ENCODE measurements at places on chromosomes 5 and 9.

DNA sequence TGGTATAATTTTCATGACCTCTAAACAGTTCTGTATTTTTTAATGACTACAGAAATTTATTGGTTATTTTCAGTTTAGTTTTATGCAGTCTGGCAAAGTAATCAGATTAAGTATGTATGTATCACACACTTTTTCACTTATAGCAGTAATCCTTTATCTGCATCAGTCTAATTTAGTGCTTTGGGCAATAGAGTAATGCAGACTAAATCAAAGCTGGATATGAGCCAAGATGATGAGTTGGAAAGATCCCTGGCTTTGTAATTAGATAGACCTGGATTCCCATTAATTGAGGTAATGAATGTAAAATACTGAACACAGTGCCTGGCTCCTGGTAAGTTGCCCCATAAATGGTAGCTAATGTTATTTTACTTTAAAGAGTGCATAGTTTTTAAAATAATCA is 215.4 kb upstream of the TLX3 start:
- DNase-seq: no peak

DNA sequence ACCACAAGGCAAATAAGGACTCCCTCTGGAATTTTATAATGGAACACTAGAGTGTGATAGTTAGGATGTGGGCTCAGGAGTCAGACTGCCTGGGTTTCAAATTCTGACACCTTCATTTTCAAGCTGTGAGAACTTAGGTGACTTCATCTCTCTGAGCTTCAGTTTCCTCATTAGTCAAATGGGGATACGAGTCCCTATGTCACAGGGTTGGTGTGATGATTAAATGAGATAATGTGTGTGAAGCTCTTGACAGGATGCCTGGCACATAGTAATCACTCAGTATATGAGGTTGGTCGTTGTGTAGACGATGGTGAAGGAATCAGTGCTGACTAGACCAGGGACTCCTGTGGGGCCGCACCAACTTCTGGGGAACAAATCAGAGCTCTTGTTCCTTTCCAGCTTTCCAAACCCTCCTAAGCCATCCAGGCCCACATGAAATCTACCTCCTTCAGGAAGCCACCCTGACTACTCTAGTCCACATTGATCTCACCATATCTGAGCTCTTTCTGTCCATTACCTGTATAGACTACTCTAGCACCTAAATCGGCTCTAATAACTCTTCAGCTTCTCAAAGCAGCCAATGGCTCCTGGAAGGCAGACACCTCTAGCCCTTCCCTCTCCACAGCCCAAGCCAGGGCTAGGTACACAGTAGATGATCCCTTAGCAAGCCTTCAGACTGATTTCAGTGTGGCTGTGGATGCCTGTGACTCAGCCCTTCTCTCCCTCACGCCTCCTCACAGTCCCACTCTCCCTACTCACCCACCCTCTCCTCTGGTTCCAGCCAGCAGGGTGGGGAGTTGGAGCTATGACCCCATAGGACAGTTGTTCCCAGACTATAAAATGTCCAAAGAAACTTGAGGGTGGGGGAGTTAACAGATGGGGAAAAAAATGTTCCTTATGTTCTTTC is 2.5 kb upstream of the TCF7 start:
- DNase-seq: no peak

- DNase-seq: no peak
Observed at GRCh38 chr5:170254056-170254455, 21.3 kb downstream of the C5orf58 start.

GRCh38 chr5:56803894-56804293 is 11.5 kb upstream of the MAP3K1 start:
- no peak for DNase-seq

- no peak for DNase-seq
Observed at GRCh38 chr5:111976705-111977435, 219.9 kb upstream of the NREP start.

- DNase-seq: no peak
Observed at GRCh38 chr9:29751226-29751625, 2177.9 kb upstream of the C9orf72 start.

GRCh38 chr9:99303177-99303576 is 81.1 kb downstream of the SEC61B start:
- DNase-seq: no peak

DNA sequence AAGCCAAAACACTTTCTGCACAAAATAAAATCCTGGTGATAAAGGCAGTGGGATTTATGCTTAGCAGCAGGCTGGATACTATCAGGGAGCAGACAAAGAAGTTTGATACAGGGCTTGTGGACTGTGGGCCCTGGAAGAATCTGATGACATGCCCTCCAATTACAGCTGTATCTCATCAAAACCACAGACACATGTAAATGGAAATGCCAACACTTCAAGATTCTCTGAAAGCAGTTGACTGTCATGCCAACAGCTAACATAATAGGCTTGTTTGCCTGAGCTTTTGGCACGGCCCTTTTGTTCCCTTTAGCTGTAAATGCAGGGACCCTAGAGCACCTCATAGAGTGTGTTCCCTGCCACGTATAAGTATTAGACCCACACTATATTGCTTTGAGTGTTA is 114.4 kb downstream of the STK32A start:
- DNase-seq: no peak

DNA sequence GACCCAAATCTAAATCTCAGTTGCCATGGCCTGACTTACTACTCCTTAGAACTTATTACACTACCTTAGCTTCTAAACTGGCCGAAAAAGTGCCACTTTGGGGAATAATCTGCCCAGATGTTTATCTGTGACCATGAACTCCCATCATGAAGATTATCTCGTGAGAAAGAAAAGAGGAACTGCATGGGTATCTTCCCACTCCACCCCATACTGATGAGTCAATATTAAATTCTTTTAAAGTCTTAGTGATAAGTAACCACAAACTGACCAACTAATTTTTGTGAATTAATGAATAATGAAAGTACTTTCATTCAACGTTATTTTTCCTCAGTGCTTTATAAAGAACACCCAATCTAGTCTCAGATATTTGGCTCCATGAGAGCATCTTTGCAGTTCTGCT is 493.5 kb downstream of the EBF1 start:
- DNase-seq: no peak

DNA sequence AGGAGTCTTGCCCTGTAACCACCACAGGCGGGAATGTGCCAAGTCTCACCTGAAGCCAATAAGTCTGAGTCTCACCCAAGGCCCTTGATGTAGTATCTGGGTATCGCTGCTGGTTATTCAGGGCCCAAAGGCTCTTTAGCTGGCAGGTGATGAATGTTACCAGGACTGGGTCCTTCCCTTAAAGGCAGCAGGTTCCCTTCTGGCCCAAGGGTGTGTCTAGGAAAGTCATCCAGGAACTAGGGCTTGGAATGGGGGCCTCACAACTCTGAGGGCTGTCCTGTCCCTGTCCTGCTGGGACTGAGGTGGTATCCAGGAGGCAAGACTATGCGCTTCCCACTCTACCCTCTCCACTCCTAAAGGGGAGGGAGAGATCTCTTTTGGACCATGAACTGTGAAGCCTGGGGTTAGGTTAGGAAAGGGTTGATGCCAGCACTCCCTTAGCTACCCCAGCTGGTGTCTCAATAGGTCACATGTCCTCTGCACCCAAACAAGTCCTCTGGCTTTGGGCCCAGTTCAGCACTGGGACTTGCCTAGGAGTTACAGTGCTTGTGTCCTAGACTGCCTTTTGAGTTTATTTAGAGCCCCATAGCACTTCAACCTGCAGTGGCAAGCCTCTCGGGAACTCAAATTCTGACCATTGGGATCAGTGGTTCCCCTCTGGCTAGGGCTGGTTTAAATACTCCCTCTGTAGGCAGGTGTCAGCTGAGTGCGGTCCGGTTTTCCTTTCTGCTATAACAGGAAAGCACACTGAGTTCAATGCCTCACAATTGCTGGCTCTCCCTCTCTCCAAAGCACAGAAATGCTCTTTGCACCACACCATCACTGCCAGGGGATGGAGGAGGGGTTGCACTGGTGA is 22.5 kb upstream of the RANBP3L start:
- DNase-seq: no peak

GRCh38 chr5:156401804-156402203 is 74.8 kb downstream of the SGCD start:
- DNase-seq: no peak
